ENCODE measurements at places on chromosomes 2 and 18. TPM values are rescaled to one million over a fixed set of nuclear protein-coding genes. Genes with fewer than 3 reads are reported as not detected.

DNA sequence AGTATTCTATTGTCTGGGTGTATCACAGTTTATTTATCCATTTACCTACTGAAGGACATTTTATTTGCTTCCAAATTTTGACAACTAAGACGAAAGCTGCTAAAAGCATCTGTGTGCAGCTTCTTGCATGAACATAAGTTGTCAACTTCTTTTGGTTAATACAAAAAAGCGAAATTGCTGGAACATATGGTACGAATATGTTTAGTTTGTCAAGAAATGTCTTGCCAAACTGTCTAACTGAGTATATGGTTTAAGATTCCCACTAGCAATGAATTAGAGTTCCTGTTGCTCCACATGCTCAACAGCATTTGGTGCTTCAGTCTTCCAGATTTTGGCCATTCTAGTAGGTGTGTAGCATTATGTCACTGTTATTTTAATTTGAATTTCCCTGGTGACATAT lies 372.3 kb upstream of the NRXN1 start:
- no peak for DNase-seq

DNA sequence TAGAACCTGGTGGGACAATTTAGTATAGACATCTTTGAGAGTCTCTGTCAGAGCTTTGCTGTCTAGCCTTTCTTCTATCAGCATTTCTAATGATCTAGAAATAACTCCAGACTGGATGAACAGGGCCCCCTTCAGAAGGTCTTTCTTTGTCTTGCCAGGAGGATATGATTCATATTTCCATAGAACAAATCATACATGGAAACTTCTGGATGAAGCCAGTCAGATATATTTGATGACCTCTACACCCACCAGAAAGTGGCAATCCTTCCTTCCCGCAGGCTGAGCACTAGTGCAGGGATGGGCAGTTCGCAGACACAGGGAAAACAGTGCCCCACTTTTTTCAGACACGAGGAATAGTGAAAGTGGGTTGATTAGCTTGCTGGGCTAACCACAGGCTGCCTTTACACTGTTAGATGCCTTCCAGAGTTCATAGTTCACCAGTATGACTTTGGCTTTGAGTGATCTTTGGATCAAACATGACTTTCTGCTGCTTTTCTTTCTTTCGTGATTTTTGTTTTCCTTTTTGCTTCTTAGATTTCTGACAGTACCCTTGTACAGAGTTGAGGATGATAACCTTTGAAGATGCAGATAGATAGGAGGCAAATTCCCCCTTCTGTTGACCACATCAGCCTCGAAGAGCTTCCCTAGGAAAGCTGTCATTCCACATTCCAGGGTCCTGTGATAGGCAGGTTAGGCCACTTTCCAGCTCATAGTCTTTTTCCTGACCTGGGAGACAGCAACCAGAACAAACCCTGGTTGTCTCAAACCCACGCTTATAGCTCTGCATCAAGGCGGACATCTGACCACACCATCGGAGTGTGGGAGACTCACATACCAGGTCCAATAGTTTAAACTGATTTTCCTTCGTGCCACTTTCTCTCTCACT lies 237.0 kb downstream of the ZNF407 start:
- DNase-seq, result peak; percentile 42

DNA sequence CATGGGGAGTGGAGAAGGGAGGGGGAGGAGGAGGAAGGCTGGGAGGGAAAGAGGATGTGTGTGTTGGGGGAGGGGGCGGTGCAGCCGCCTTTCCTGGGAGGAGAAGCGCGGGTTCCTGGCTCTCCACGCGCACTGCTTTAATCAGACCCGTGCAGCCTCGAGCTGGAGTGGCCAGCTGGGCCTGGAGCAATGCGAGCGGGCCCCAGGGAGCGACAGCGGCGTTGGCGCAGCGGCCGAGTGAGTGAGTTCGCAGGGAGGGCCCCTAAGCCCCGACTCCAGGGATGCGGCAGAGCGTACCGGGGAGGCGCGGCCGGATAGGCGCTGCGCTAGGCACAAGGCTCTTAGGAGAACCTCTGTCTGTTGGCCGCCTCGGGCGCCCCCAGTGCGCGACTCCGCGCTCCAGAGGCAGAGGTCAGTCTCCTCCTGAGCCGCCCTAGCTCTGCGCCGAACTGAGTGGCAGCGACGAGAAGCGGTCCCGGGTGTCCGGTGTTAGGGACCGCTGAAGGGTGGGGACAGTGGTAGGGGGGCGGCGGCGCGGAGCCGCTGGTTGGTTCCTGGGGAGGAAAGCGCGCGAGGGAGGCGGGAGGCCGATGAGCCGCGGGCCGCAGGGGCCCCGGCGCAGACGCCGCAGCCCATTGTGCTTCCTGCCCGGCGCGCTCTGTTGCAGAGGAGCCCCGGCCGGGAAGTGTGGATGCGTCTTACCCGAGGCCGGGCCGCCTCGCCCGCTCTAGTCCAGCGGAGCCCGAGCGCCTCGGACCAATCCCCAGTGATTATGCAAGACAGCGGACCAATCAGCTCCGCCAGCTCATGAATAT lies 455 bp upstream of the DLX1 start:
- DNase-seq, result peak; percentile 88

DNA sequence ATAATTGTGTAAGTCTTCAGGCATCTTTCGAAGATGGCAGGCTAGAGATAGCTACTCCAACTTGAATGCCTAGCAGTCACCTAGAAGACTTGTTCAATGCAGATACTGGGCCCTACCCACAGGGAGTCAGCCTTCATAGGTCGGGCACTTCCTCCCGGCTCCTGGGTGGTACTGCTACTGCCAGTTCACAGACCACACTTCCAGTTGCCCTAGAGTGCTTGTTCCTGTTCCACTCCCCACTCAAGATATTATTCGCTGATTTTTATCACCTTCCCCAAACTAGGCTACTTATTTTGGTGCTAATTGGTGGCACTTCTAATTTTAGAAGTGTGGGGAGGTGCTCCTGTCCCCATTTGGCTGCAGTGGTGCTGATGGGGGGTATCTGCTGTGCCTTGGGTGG lies 34.2 kb downstream of the INPP4A start:
- no peak for DNase-seq

CHRNG gene
- total RNA-seq, result not detected

CNDP1 gene
- not detected for total RNA-seq

CERKL gene
- total RNA-seq, result 0.20 TPM

BMPR2 gene
- 5.0 TPM for total RNA-seq

DCDC2C gene
- not detected for total RNA-seq
